ENCODE measurements at places on chromosomes 16 and 17.
A peak's percentile ranks its signal among the peaks of the same experiment; 100 is the strongest.

GRCh38 chr17:74097450-74098135, 105.9 kb upstream of the RPL38 start:
- DNase-seq, result no peak

GRCh38 chr17:82863941-82864712, 24.3 kb upstream of the ZNF750 start:
- DNase-seq, result peak; percentile 90

GRCh38 chr16:81625544-81626153, 153.4 kb upstream of the PLCG2 start:
- peak; percentile 20 for DNase-seq

DNA sequence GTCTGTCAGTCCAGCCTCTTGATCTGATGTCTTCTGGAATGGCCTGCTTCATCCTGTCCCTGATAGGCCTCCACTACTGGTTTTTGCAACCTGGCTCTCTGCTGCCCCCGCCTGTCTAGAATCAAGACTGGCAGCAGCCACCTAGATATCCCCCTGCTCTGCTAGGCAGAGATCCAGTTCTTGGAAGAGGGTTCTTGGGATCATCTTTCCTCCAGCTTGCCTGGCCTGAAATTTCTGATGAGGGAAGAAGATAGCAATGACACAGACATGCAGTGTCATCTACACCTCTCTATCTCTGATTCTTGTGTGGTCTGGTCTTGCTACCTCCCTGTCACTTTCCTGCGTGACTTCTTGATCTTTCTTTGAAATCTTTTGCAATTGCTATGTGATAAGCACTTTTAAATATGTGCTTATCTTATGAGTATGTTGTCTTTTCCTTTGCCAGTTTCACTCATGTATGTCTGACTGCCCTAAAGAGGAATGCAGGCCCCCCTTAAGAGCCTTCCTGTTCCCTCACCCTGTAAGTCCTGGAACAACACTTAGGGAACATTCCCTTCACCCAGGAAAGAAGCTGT, 20.3 kb upstream of the NFATC3 start:
- peak; percentile 72 for DNase-seq

- peak; percentile 77 for DNase-seq
Measured at GRCh38 chr16:27408602-27409031, 6.6 kb downstream of the IL21R start.

DNA sequence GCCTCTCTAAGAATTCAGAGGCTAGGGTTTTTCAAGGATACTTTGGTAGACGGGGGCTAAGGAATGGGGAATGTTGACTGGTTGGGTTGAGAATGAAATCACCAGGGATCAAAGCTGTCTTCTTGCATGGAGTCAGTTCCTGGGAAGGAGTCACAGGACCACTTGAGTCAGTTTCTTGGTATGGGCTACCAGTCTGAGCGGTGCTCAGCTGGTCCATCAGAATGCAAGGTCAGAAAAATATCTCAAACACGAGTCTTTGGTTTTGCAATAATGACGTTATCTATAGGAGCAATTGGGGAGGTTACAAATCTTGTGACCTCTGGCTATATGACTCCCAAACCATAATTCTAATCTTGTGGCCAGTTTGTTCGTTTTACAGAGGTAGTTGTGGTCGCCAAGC, 18.4 kb downstream of the CHD9NB start:
- DNase-seq, result no peak

DNA sequence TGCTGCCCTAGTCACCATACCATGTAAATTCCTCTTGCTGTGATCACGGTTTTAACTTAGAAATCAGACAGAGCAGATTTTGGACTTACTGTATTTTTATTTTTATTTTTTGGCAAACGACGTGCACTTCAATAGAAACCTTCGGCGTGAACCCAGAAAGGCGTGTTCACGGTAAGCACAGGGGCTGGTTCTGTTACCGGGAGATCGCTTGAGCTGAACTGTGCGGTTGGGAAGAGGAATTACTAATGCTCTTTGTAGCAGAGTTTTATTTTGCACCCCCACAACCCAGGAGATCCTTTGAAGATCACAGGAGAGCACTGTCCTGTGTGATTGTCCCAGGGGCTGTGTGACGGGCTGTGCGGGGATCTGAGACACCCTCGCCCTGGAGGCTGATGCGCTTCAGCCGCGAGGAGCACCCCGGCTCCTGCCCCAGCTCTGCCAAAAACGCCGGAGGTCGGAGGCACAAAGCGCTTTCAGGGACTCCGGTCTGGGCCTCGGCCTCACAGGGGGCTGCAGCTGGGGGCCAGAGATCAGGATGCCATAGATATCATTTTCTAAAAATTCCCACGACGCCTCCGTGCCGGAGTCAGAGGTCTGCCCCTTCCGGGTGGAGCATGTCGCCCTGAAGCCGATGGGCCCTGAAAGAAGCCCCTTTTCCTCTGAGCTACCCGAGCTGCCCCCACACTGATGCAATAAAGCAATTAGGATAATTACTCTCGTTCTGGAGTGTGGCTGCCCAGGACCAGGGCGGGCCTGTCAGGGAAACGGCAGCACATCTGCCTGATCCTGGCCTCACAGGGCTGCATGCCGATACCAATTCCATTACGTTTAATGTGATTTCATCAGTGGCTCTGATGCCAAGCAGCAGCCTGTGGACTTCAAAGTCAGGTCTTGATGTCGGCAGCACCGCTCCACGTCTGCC, 71.8 kb downstream of the LMF1 start:
- DNase-seq, result no peak

DNA sequence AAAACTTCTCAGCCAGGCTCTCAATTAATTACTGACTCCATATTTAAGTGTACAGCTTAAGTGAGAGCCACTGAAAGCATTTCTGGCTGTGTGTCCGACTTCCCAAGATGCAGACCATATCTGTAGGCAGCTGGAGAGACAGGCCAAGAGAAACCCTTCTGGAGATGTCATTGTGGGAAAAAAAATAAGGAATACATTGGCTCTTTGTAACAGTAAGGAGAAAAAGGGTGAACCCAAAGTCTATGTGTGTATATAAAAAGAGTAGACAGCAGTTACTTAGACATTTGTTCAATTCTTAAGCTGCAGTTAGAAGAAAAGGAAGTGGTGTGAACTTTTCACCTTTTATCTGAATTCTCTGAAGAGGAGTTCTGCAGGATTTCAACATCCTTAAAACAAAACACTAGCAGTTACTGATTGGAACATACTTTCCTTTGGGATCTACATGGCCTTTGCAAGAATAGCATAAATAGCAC, 21.7 kb downstream of the FAM117A start:
- DNase-seq, result no peak

Data from activated naive CD4-positive, alpha-beta T cell treated with anti-CD3 and anti-CD28 coated beads, Interleukin-2, amount 50 U/mL, for 72 hours (primary cell).